ENCODE measurements at places on chromosomes 16 and 17.

- no peak for DNase-seq
These were observed 28.7 kb upstream of the MILR1 start for GRCh38 chr17:64420143-64420670.

- DNase-seq = no peak
These were observed 2.1 kb upstream of the C1QL1 start for GRCh38 chr17:44970136-44970741.

- no peak for DNase-seq
These were observed 1.6 kb downstream of the KCNH4 start for GRCh38 chr17:42179335-42179734.

DNA sequence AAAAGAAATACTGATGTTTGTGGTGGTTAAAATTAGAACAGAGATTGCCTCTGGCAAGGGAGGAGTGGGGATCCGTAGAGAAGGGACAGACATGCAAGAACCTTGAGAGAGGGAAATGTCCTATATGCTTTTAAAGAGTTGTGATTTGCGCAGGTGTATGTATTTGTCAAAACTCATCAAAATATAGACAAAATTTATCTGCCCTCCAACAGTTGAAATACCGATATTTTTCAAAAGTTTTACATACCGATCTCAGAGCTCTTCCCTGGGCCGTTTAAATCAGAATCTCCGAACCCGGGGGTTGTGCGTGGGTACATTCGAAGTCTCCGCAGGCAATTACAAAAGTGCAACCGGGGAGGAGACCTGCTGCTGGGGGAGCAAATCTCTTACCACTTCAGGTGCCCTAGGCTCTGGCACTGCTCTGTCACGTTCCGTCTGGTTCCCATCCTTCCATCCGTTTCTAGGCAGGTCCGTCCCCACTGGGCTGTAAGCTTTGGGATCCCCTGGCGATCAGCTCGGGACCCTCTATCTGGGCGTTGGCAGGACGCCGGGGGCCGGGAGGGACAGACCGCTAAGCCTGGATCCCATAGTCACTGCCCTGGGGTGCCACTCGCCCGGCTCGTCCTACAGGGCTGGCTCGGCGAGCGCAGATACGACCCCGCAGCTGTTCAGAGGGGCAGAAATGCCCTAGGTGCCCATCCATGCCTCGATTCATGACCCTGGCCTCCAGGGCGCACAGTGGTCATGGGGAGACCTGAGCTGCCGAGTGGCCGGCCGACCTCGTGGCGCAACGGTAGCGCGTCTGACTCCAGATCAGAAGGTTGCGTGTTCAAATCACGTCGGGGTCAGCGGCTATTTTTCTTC is 4.2 kb downstream of the BORCS6 start:
- peak; percentile 83 for DNase-seq

DNA sequence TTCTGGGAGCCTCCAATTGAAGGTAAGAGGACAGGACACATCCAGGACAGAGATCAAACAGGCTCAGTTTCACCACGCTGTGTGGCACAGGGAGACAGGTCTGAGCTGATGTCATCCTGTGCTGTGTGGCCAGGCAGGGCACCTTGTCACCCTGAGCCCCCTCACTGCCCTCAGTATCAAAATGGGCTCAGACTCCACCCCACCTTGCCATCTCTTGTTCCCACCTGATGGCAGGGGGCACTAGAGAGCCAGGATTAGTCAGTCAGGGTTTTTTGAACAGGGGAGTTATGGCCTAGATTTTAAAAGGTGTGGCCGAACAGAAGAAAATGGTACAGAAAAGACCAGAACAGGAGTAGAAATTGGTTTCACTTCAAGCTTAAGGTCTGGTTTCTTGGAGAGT is 2.6 kb downstream of the KAT2A start:
- peak; percentile 43 for DNase-seq

GRCh38 chr16:4957420-4957719 is 760 bp upstream of the SEC14L5 start:
- no peak for DNase-seq

DNA sequence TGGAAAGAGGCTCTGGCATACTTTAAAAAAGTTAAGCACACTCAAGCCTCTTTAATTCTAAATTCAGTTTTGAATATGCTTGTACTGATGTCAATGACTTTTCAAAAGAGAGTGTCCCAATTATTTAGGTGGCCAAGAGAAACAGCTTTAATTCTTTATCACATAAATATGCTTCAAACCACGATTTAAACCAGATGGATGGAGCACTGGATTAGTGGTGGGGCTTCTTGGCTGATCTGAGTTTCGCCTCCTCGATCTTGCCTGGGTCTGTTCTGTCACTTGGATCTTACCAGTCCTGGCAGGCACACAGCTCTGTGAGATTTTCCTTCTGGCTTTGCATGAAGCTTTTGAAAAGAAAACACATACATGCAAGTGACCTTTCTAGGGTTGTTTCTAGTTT is 467.8 kb downstream of the MAF start:
- DNase-seq = no peak

- DNase-seq = no peak
These were observed 5.7 kb downstream of the AIPL1 start for GRCh38 chr17:6429266-6429665.

- no peak for DNase-seq
These were observed 5.1 kb downstream of the RAB37 start for GRCh38 chr17:74742153-74742515.

GRCh38 chr17:79630821-79631639 is 20.2 kb upstream of the RBFOX3 start:
- no peak for DNase-seq

GRCh38 chr16:81505011-81505661 is 60.5 kb downstream of the CMIP start:
- DNase-seq = no peak

DNA sequence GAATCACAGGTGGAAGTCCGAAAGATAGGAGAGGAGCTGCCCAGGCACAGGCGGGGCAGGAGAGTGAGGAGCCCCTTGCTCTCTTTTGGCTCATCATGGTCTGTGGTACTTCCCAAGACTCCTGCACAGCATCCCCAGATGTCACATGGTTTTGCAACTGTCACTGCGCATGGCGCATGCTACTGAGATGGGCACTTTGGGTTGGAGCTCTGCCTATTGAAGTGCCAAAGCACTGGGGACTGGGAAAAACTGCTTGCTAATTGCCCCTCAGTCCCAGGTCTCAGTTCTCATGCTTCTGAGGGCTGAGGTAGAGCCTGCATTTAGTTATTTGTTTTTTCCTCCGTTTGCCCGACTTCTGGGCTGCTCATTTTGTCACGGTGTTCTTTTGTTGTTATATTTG is 156.8 kb upstream of the CDH13 start:
- DNase-seq = no peak

DNA sequence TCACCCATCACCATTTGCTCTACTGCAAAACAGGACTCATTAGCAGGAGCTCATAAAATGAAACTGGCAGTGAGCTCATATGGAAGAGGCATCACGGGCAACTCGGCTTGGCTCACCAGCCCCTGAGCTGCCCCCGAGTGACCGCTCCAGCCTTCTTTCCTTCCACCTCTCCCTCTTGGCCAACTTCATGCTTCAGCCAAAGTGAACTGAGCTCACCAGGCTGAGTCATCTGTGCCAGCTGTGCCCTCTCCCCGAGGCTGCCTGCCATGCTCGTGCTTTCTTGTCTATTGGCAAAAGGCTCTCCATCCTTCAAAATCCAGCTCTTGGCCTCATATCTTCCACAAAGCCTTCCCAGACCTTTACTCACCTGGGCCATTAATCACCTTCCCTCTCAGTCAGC is 391.4 kb downstream of the WWOX start:
- no peak for DNase-seq

DNA sequence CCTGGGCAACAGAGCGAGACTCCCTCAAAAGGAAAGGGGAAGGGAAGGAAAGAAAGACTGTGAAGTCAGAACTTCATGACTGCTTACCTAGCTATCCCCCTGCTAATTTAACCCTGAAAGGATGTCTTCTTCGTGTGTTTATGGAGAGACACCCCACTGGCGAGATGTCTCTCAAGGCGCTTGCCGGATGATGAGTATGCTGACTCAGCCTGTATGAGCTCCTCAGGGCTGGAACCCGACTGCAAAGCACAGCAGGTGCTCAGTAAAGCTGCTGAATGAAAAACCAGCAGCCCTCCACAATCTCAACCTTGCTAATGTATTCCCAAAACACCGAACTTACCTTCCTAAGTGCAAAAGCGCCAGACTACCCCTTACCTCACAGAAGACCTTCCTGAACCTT is 2.3 kb downstream of the ANKFY1 start:
- DNase-seq = no peak

DNA sequence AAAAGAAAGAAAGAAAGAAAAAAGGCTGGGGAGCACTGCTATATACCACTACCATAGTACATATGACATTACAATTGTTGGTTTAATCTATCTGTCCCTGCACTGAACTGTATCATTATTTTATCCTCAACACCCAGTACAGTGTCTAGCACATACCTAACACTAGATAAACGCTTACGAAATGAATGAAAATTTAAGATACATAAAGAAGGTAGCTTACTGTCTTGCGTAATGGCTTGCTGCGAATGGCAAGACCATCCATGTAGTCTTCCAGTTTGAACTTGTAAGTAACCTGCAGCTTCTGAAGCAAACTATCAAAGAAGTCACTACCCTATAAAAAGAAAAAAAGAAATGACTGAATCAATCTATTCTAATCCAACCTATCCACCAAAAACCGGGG is 6.6 kb downstream of the SMG6 start:
- no peak for DNase-seq

DNA sequence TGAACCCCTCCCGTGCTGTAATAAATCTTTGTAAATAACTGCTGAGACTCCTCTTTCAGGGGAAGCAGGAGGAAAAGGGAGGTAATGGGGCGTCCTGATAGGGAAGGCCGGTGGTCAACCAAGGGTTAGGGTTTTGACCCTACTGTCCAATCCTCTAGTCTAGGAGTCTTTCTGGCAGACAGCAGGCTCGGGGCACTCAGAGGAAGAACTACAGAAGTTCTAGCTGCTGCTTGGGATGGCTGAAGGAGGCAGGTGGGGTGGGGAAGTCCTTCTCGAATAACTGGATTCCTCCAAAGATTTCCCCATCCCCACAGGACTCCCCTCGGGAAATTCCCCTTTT is 387 bp upstream of the STARD3 start:
- no peak for DNase-seq

- DNase-seq = no peak
These were observed 66.3 kb downstream of the CLEC16A start for GRCh38 chr16:11010575-11011221.

DNA sequence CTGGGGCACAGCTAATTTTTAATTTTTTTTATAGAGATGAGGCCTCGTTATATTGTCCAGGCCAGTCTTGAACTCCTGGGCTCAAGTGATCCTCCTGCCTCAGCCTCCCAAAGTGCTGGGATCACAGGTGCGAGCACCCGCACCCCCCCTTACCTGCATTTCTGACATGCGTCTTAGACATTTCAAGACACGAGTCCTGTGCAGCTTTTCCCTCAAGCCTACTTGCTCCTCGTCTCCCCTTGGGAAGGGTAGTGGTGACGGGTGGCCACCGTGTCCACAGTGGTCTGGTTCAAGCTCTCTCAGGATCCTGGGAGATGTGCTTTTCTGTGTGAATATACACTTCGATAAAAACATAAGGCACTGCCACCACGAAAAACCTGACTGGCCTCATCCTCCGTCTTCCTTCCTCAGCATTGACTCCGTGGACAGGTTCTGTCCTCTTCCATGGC is 9.6 kb downstream of the CANT1 start:
- DNase-seq = no peak

- DNase-seq = peak; percentile 46
These were observed at the start of gene FAM171A2 for GRCh38 chr17:44363613-44364159. FAM171A2 (minus strand) TSS chr17:44363853; CDS start chr17:44363714, 139 bp downstream.

DNA sequence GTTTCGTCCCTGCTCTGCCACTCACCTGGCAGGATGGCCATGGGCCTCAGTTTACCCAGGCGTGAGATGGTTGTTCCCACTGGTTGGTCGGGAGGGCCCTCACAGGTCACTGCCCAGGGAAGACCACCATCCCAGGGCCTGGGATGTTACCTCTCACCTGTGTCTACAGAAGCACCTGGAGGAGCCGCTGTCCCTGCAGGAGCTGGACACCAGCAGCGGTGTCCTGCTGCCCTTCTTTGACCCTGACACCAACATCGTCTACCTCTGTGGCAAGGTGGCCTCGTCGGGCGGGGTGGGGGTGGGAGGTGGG is 4.1 kb downstream of the CORO1A start:
- DNase-seq = no peak

DNA sequence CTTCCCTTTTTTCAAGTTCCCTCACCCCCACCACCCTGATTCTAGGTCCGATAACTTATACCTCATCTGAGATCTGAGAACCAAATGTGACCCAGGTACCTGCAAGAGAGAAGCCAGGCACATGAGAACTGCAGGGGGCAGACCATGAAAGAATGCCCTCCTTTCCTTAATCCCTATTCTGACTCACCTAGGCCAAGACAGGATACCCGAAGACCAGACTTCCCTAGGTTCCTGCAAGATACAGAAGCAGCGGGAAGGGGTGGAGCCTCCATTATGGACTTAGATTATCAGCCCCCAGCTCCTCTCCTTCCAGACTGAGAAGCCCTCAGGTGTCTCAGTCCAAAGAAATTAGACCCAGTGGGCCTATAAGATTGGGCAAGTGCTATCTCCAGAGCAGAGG is 2.1 kb downstream of the KCNAB3 start:
- DNase-seq = no peak

DNA sequence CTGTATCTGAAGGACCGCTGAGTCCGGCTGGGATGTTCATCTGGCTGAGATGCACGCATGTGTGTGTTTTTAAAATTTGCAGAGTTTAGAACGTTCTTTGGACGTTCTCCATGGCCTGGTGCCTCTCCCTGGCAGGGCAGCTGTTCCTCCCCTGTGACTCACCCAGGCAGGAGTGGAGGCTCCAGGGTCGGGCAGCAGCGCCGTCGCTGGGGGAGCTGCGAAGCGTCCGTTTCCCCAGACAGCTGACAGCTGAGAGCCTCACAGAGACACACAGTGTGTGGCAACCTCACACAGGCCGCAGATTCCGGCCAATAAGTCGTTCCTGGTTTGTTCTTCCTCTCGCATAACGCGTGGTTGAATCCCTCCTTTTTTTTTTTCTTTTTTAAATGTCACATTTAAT is 80.6 kb downstream of the OR1D5 start:
- DNase-seq = no peak

- DNase-seq = no peak
These were observed 397.0 kb upstream of the CCL2 start for GRCh38 chr17:33858121-33858520.

GRCh38 chr16:72744076-72744793 is 303.7 kb downstream of the ZFHX3 start:
- no peak for DNase-seq

GRCh38 chr16:18783430-18784341 is 6.4 kb downstream of the RPS15A start:
- DNase-seq = no peak

DNA sequence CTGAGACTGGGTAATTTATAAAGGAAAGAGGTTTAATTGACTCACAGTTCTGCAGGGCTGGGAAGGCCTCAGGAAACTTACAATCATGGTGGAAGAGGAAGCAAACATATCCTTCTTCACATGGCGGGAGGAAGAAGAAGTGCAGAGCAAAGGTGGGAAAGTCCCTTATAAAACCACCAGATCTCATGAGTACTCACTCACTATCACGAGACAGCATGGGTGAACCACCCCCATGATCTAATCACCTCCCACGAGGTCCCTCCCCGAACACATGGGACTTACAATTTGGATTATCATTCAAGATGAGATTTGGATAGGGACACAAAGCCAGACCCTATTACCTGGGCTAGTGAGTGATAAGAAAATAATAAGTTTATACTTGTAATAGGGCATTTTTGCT is 70.6 kb upstream of the HS3ST2 start:
- DNase-seq = no peak

GRCh38 chr16:87380881-87381280 is 2.7 kb downstream of the FBXO31 start:
- DNase-seq = no peak

Measured in T-helper 1 cell (primary cell).